Neural crest cell (in vitro differentiated cells): ENCODE measurements at places on chromosomes 4 and X.

DNA sequence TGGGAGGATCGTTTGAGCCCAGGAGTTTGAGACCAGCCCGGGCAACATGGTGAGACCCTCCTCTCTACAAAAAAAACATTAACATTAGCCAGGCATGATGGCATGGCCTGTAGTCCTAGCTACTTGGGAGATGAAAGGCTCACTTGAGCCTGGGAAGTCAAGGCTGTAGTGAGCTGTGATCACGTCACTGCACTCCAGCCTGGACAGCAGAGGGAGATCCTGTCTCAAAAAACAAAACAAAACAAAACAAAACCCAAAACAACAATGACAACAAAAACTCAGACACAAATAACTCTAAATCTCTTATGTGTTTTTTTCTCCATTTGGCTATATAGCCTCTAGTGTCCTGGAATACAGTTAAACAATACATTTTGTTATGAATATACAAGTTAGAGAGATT lies 127.3 kb upstream of the STK26 start:
- no peak for DNase-seq

DNA sequence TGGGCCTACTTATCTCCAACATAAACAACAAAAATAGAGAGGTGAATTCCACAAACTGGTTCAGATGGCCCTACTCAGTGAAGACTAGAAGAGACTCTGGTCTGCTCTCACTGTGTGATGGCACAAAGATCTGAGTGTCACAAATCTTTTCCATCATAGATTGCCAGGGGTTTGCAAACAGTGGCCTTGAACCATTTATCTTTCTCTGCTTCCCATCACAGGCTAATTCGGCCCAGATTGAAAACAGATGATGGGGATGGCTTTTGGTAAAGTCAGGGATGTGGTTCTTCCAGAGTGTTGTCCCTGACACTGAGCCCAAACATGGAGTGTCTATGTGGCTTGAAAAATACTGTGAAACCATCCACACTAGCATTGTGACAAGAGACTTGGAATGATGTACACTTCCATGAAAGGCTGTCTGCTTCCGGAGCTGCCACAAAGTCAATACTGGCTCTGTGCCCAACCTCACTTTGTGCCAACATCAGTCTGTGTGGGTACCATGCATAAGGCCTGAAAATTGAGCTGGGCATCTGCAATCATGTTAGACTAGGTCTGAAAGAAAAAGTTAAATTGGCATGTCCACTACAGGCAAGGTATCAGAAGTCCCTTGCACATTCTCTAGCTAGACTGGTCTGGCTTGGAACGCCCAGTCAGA lies 25.2 kb upstream of the PLAC1 start:
- no peak for DNase-seq

DNA sequence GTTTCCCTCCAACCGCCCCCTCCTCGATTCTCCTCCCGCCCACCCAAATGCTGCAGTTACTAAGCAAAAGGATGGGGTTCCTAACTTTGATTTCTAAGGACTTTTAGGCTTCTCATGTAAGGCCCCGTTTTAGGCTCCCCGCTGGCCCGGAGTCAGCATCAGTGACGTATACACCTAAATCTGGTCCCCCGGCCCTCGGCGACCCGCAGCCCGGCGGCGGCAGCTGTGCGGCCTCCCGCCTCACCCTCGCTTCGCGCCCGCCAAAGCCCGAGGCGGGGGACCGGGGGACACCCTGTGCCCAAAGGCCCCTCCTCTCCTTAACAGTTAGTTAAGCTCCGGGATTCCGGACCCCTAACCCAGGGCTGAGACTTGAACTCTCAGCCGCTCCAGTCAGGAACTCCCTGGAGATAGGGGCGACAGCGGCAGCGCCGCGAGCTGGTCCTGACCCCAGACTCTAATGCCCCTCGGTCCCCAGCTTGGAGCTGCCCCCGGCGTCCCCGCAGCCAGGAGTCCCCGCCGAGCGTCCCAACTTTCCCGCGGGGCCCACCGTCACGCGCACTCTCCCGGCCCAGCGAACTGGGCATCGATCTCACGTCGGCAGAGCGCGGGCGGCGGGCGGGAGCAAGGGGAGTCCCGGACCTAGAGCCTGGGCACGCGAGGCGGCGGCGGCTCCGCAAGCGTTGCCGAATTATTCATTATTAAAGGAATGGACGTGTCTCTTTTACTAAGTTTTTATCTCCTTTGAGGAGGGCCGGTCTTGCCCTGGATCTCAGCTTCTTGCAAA lies 1.5 kb upstream of the NR3C2 start:
- DNase-seq = peak; percentile 4

DNA sequence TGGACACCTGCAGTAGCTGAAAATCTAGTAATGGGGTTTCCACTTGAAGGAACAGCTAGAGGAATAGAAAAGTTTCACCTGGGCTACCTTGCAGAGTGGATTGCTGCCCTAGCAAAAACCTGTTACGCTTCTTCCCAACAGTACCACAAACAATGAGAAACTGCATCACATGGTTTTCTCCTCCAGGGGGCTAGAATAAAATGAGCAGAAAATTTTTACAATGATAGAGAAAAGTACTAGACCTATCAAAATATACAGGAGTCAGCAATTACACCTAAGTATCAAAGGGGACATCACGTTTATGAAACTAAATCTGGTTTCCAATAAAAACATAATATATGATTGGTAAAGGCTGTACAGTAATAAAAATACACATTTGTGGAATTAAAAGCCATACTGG lies 423.1 kb upstream of the PITX2 start:
- DNase-seq = no peak
